Nucleus accumbens (tissue), 56 donors: ENCODE measurements at places on chromosomes 4 and X.

GRCh38 chrX:48890934-48891401 is 6.6 kb downstream of the TIMM17B start:
- DNase-seq, result no peak

DNA sequence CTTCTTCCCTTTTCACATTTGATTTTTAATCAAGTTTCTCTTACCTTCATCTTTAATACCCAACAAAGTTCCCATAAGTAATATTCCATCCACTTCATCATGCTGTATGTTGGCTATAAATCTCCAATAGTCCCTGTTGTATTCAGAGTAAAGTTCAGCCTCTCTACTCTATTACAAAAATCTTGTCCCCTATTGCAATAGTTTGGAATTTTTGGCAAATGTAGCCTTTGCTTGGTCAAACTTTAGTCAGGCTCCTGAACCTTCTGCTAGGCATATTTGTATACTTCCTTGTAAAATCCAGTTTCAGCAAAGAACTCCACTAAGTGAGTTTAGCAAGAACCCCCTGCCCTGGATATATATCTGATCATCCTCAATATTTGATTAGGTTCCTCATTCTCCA is 54.0 kb upstream of the PACRGL start:
- DNase-seq, result no peak

DNA sequence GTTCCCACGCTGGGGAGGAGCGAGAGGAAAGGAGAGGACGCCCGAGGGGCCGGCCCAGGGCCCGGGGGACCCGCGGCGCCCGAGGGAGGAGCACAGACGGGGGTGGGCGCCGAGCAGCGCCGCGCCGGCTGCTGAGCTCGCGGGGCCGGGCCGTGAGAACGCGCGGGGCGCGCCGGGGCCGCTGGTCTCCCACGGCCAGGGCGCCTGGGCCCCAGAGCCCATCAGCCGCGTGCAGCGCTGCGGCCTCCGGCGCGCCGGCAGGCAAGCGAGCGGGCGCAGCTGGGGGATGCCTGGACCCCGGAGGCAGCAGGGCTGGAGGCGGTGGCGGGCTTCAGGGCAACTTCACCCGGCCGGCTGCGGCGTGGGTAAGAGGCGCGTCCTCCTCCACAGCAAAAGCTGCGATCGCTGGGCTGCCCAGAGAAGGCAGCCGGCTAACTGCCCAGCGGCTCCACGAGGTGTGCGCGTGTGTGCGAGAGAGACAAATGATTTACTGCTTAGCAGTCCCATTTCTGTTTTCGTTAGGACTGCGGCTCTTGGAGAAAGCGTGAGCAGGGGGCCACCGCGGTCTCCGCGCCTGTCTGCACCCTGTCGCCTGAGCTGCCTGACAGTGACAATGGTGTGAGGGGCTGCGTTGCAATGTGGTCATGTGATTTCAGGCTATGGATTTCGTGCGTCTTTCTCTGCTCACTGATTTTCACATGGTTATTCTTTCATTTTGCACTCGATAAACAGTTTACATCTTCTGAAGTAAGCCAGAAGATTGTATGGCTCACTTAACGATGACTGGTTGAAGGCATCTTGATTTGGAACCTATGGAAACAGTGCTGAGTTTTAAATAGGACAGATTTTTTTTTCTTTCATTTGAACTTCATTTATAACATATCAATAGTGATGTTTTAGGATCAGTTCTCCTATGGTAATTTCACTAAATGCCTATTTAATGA is 1.2 kb downstream of the GUCY1A1 start:
- peak; percentile 54 for DNase-seq

GRCh38 chr4:7147661-7148310 is 44.6 kb upstream of the SORCS2 start:
- no peak for DNase-seq

DNA sequence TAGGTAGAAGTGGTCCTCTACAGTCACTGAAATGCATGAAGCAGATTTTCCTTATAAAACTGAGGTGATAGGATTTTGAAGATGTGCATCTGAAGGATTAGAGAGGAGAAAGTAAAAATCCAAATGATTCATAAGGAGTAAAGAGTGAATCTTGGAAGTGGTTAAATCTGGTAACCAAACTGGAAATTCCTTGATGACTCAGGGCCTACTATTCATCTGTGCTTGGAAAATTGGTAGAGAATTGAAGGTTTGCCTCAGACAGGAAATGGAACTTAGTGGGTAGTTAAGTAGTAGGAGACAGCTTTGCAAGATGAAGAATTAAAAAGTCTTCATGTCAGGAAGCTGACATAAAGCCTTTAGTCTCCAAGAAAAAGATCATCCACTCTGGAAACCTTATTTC is 368.9 kb upstream of the CTSO start:
- DNase-seq, result no peak
